ENCODE measurements at places on chromosomes 7 and 10.
A peak's percentile ranks its signal among the peaks of the same experiment; 100 is the strongest.

GRCh38 chr7:91034459-91035368 is 229.5 kb upstream of the FZD1 start:
- DNase-seq: peak; percentile 67

DNA sequence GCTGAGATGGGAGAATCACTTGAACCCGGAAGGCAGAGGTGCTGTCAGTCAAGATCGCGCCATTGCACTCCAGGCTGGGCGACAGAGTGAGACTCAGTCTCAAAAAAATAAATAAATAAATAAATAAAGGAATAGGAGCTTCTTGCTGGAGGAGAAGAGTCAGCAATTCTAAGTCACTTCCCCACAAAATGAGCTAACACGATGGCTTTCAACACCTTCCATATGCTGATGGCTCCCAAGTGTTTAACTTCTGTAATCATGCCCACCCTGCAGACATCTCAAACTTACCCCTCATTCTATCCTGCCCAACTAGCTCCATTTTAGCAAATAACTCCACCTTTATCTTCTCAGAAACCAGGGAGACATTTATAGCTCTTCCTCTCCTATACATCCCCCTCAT is 21.2 kb downstream of the PSAP start:
- DNase-seq: no peak

GRCh38 chr10:124271676-124272075 is 147.0 kb downstream of the OAT start:
- no peak for DNase-seq

DNA sequence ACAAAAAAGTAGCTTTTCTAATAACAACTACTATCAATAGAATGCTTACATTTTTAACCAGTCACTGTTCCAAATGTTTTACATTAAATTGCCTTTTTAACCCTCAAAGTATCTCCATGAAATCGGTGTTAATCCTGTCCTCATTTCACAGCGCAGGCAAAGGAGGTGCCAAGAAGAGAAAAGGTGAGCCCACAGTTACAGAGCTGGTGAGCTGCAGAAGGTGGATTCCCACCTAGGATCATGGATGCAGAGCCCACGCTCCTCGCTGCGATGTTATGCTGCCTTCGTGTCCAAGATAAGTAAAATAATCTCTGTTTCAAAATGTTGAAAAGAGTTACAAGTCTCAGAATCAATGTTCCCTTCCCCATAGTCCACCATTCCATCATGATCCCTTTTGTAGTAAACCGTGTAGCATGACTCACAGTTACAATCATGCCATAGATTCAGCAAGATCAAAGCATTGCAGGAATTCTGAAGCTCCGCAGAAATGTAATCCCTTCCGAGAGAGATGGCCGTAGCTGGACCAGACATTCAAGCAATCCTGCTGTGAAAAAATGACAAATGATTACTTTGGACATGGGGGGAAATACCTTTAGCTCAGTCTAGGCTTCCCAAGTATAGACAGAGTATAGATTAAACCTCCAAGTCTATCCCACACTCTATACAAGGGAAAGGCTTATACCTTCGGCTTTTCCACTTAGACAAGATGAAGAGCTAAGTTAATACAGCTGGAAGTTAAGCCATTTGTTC is 394.7 kb upstream of the AKR1E2 start:
- no peak for DNase-seq

GRCh38 chr10:111522551-111522950 is 445.7 kb downstream of the ADRA2A start:
- DNase-seq: no peak

DNA sequence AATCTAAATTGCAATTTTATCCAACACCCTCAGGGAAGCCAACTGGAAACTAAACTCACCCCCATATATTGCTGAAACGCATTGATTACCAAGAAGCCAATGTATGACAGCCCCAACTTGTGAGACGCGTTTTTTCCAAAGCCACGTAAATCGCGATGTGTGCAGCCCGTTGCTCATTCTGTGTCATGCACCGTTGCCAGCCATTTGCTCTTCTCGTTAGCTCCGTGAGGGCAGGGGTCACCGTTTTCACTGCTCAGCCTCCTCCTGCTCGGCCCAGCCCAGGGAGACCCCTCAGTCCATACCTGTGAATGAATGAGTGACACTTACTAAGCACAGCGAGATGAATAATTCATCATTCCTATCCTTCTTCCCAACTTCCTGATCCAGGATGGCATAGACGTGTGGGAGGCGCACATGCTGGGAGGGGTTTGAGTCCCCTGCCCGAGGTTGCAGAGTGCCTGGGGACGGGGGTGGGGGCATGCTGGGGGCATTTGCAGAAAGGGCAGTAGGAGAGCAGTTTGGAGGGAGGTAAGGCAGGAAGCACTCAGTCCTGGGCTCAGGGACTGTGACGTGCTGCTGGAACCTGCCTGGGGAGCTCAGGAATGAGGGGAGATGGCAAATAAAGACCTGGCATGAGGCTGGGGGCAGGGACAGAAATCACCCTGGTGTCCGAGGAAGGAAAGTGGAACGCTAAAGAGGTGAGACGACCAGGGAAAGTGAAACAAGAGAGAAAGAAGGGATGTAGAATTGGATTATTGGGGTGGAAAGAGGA is 104.2 kb upstream of the SDK1 start:
- no peak for DNase-seq

- DNase-seq: peak; percentile 23
Measured at GRCh38 chr10:50439187-50439586, 184.6 kb downstream of the SGMS1 start.

GRCh38 chr10:102634686-102635085 is 9.6 kb upstream of the TRIM8 start:
- DNase-seq: peak; percentile 51

GRCh38 chr7:63899691-63900393 is 98.8 kb upstream of the ZNF722 start:
- peak; percentile 82 for DNase-seq

GRCh38 chr10:133176546-133176945 is 16.5 kb downstream of the KNDC1 start:
- DNase-seq: no peak

- no peak for DNase-seq
Measured at GRCh38 chr10:104631946-104632345, 9.1 kb upstream of the SORCS3 start.

Measured in NB4 (cell line).